ENCODE measurements at places on chromosomes 4 and X.

- no peak for DNase-seq
Measured at GRCh38 chr4:100782356-100782755, 264.5 kb upstream of the EMCN start.

DNA sequence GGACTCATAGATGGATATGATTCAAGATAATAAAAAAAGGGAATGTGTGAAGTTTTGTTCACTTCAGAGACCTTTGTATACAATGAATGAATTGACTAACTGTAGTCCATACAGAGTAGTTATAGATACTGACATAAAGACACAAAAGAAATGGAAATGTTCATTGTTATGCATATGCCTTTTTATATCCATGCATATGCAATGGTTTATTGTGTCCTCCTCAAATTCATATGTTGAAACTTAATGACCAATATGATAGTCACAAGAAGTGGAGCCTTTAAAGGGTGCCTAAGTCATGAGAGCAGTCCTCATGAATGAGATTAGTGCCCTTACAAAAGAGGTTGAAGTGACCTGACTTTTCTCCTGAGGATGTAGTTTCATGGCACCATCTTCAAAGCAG, 467.5 kb upstream of the NDST4 start:
- no peak for DNase-seq

- no peak for DNase-seq
Measured at GRCh38 chr4:181659876-181660275, 583.3 kb upstream of the TENM3 start.

- DNase-seq = no peak
Measured at GRCh38 chr4:66628146-66628545, 917.2 kb downstream of the CENPC start.

GRCh38 chr4:82599336-82599735, 37.5 kb upstream of the TMEM150C start:
- DNase-seq = no peak

DNA sequence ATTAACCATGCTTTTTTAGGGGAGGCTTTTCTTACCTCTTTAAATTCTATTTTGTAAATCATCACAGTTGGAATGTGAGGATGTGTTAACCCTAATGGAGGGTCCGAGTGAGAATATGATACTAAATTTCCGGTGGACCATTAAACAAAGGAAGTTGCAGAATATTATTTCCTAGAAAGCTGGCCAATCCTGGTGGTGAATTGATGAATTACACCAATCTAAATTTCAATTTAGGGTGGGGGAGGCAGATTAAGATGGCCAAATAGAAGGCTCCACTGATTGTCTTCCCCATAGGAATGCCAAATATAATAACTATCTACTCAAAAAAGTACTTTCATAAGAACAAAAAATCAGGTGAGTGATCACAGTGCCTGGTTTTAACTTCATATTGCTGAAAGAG, 1045.6 kb downstream of the GLUD2 start:
- no peak for DNase-seq

GRCh38 chrX:119635799-119636198, 29.6 kb upstream of the NKRF start:
- no peak for DNase-seq

- no peak for DNase-seq
Measured at GRCh38 chr4:150236626-150237025, 158.4 kb downstream of the DCLK2 start.

- DNase-seq = no peak
Measured at GRCh38 chrX:116975517-116975916, 512.7 kb upstream of the CT83 start.

- DNase-seq = no peak
Measured at GRCh38 chrX:9430346-9430921, 34.4 kb upstream of the TBL1X start.

DNA sequence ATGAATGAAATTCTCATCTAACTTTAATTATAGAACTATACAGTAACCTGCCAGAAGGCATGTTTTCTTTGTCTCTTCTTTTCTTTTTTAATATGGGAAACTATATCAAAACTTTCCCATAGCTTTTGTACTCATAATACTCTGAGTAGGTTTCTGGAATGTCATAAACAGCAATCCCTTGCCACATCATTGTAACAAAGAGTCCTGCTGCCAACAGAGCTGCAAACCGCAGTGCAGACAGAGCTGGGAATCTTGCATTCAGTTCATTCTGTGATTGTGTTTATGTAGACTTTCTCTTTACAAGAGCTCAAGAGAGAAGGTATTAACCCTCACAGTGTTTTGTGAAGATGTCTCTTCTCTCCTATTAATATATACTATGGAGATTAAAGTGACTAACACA, 304.4 kb upstream of the SLIT2 start:
- DNase-seq = no peak

DNA sequence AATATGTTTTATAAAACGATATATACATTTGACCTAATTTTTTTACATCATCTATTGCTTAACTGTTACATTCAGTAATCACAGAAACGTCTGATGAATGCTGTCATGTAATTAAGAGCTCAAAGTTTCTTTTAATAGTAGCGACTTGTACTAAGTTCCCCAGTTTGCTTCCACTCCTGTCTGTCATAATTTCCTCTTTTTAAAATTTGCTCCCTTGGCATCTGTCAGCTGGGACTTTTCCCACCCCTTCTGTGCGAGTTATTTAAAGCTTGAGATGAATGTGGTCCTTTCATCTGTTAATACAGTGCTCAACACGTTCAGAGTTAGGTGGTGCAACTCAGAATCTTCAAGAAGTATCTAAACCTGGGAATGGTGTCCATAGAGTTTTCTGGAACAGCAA, 1.2 kb downstream of the RAP1GDS1 start:
- no peak for DNase-seq

DNA sequence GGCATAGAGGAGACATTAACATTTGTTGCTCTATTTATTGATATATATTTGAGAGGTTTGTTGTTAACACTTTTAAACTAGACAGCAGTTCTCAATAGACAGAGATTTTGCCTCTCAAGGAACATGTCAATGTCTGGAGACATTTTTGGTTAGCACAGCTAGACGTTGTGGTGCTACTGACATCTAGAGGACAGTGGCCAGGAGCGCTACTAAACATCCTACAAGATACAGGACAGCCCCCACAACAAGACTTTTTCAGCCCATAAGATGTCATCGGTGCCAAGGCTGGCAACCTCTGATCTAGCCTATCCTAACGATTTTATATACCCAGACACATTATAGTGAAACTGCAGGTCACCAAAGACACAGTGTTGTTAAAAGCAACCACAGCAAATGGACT, 18.4 kb upstream of the CTSO start:
- DNase-seq = peak; percentile 5

- no peak for DNase-seq
Measured at GRCh38 chr4:16136827-16137226, 53.0 kb upstream of the PROM1 start.
